CD4-positive, alpha-beta T cell treated with Interleukin-12 subunit alpha and Interleukin-12 subunit beta, for 1 hour (primary cell): ENCODE measurements at places on chromosomes 7 and 10.

GRCh38 chr10:14624600-14624999, 150.1 kb downstream of the FAM107B start:
- no peak for DNase-seq

GRCh38 chr7:37015353-37016034, 291.2 kb upstream of the AOAH start:
- DNase-seq = no peak

GRCh38 chr10:18140957-18141845, 977 bp downstream of the CACNB2 start:
- no peak for DNase-seq

DNA sequence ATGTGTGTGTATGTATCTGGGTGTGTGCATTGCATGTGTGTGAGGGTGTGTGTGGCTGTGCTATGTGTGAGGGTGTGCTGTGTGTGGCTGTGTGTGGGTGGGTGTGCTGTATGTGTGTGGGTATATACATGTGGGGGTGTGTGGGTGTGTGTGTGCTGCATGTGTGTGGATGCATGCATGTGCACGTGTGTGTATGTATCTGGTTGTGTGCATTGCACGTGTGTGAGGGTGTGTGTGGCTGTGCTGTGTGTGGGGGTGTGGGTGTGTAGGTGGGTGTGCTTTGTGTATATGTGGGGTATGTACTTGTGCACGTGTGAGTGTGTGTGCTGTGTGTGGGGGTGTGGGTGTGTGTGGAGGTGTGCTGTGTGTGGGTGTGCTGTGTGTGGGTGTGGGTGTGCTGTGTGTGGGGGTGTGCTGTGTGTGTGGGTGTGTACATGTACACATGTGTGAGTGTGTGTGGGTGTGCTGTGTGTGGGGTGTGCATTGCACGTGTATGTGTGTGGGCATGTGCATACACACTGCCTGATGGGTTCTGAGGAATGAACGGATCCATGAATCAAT, 579.8 kb downstream of the PTPRN2 start:
- DNase-seq = no peak

DNA sequence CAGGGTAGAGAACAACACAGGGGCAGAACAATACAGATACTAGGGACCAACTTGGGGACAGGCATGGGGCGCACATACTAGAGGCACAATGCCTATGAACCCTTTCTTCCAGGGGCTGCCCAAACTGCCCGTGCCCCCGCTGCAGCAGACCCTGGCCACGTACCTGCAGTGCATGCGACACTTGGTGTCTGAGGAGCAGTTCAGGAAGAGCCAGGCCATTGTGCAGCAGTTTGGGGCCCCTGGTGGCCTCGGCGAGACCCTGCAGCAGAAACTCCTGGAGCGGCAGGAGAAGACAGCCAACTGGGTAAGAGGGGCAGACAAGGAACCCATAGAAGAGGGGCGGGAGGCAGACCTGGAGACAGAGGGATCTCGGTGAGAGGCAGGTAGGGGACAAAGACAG, 5.8 kb downstream of the CHAT start:
- no peak for DNase-seq

GRCh38 chr7:105512415-105512814, 9.7 kb downstream of the PUS7 start:
- DNase-seq = no peak

GRCh38 chr10:122981066-122981464, 864 bp downstream of the PSTK start:
- DNase-seq = peak; percentile 6

DNA sequence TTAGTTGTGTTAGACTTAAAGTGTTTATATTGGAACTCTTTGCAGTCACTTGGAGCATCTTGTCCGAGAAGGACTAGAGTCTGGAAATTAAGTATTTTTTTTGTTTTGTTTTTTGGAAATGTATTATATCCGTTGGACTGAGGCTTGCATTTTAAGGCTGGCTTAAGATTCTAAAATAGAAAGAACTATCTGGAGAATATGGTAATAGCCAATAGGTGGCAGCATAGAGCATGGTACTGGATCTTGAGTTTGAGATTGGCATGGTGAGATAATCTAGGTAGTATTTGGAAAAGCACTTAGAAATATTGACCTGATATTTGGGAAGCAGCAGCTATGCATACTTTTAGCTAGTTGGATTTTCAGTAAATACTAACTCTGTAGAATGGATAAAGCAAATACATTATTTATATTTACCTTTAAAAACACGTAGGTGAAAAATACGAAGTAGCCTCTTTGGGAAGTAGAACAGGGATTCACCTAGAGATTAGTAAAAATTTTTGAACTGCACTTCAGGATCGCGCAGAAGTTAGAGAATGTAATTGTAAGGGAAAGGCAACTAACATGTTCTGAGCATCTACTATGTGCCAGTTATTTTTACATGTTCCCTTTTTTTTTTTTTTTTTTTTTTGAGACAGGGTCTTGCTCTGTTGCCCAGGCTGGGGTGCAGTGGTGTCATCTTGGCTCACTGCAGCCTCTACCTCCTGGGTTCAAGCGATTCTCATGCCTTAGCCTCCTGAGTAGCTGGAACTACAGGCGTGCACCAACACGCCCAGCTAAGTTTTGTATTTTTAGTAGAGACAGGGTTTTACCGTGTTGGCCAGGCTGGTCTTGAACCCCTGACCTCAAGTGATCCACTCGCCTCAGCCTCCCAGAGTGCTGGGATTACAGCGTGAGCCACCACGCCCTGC, 78.6 kb downstream of the LCOR start:
- peak; percentile 51 for DNase-seq

DNA sequence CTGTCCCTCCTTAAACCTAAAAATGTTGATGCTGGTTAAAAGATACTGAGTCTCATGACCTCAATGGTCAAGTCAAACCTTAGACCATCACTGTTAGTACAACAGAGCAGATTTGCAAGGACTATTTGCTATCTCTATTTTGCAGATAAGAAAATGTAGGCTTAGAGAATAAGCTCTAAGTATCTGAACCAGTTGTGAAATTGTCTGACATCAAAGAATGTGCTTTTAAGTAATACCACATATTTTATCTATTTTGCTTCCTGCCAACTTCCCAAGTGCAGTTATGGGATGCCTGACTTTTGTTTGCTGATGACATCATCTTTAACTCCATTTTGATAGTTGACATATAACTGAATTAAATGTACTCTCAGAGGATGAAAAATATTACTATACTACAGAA, 83.6 kb upstream of the TMEM106B start:
- no peak for DNase-seq

- no peak for DNase-seq
These were observed 19.3 kb downstream of the AP5Z1 start for GRCh38 chr7:4794591-4795350.

DNA sequence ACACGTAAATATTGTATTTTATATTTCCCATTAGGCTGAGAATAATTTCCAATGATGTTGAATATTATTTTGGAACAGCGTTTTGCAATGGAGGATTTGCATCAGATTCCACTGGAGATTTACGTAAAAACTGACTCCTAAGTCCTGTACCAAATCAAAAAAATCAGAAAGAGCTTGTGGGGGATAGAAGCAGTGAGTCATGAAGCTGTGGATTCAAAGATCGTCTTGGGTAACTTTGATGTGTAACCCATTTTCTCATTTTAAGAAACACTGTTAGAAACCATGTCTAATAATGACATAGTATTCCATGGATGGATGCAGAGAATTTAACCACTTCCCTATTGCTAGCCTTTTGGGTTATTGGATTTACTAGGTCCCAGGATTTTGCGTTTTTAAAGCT, 158.6 kb downstream of the INHBA start:
- DNase-seq = no peak
